Osteocyte (in vitro differentiated cells): ENCODE measurements at places on chromosomes 6 and 20. TPM values are rescaled to one million over a fixed set of nuclear protein-coding genes. Genes with fewer than 3 reads are reported as not detected.

The EYA2 gene
- not detected in 2 replicates for total RNA-seq

The FOXP4 gene
- 24.7 and 26.9 TPM in 2 replicates for total RNA-seq

- H3K4me1 ChIP-seq = peaks cover 7% of the 10 kb centered on the region
- no peak overlapping the region for H3K4me3 ChIP-seq
- no peak overlapping the region for H3K27ac ChIP-seq
- no peak for DNase-seq
These were observed 3.8 kb upstream of the ENTPD6 start for GRCh38 chr20:25191689-25192088.

DNA sequence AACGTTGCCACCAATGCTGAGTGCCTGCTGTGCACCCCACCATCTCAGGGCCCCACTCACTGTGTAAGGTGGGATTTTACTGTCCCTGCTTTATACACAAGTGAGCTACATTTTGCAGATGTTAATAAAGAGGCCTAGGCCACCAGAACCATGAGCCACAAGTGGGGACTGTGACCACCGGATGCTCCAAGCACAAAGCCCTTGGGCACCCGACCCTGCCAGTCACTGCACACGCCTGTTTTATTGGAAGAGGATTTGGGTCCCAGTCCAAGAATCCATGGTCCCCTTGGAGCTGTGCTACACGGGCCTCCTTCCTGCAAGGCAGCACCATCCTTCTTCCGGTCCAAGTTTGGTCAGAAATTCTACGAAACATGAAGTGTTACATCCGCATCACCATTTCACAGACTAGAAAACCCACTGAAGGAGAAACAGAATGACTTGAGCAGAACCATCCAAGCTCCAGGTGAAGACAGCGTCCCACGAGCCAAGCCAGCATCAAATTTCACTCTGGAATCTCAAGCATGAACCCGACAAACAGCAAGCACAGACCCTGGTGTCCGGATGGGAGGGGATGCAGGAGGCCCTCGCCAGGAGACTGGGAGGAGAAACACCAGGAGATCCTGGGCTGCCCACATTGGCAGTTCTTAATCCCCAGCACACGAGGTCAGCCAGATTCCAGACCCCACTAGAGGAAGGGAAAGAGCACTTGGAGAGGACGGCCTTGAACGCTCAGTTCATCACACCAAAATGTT, 226.9 kb downstream of the DLL1 start:
- H3K4me3 ChIP-seq = no peak overlapping the region
- DNase-seq = peak; percentile 64
- H3K27me3 ChIP-seq = no peaks in the 10 kb centered on the region
- no peaks in the 10 kb centered on the region for H3K36me3 ChIP-seq
- H3K4me1 ChIP-seq = no peaks in the 10 kb centered on the region
- H3K27ac ChIP-seq = no peak overlapping the region

DNA sequence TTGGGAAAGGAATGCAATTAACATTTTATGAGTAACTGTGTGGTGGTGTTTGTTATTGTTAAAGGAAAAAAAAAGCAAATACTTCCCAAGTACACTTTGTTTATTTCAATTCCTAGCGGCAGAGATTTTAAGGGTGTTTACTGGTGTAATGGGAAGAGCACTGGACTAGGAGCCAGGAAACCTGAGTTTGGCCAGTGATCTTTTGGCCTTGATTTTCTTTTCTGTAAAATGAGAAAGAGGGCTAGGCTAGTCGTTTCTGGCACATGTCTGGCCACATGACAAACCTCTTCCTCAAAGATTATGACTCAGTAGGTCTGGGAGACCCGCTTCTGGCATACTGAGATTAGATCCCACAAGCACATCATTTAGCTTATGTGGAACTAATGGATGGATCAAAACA, 428.1 kb upstream of the NOX3 start:
- H3K4me3 ChIP-seq = no peak overlapping the region
- H3K27ac ChIP-seq = no peak overlapping the region
- H3K27me3 ChIP-seq = peaks cover 2% of the 10 kb centered on the region
- H3K36me3 ChIP-seq = no peaks in the 10 kb centered on the region
- no peaks in the 10 kb centered on the region for H3K4me1 ChIP-seq
- no peak for DNase-seq

DNA sequence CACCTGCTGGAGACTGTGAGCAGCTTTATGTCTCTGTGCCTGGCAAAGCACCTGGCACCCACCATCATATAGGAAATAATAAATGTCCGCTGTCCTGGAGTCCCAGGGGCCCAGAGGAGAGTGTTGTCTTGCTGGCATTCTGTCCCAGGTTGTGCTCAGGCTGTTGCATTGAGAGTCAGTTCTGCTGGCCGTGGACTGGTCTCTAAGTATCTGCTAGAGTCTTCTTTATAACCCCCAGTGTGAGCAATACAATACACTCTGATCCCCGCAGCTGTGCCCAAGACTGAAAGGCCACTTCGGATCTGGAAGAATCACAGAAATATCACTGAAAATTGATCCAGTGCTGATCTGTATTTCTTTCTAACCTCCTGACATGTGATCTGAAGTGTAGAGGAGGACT, 38.3 kb upstream of the HINT3 start:
- peaks cover 44% of the 10 kb centered on the region for H3K4me1 ChIP-seq
- DNase-seq = no peak
- H3K27me3 ChIP-seq = no peaks in the 10 kb centered on the region
- peaks cover 45% of the 10 kb centered on the region for H3K36me3 ChIP-seq
- H3K4me3 ChIP-seq = no peak overlapping the region

DNA sequence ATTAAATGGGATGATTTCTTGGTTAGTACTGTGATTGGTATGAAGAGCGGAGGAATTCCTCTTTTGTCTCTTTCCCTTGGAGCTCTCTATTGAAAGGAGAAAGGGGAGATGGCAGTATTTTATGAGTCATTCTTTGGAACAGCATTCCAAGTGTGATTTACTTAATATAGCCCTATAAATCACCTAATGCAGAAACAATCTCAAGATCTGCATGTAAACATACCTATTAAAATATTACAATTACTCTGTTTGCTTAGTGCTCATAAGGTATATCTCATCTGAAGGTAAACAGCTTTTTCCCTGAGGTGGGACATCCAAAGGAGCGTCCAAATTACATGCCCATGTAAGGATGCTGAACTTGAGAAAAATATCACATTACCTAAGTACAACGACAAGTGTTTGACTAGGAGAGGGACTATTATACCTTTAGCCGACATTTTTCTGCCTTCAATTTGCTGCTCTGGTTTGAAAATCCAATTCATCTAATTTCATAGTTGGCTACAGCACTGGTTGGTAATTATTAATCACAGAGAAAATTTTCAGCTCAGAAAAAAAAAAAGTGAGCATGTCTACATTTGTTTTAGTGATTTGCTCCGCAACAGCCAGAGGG, 229.0 kb downstream of the FOXC1 start:
- H3K4me1 ChIP-seq = peaks cover 48% of the 10 kb centered on the region
- H3K4me3 ChIP-seq = no peak overlapping the region
- DNase-seq = no peak

- H3K27me3 ChIP-seq = no peaks in the 10 kb centered on the region
- H3K4me1 ChIP-seq = peaks cover 27% of the 10 kb centered on the region
- no peaks in the 10 kb centered on the region for H3K36me3 ChIP-seq
- no peak overlapping the region for H3K27ac ChIP-seq
- no peak for DNase-seq
- H3K4me3 ChIP-seq = no peak overlapping the region
These were observed 49.8 kb downstream of the FRK start for GRCh38 chr6:116010790-116011401.

GRCh38 chr6:148479497-148479896, 136.9 kb downstream of the SASH1 start:
- peaks cover 54% of the 10 kb centered on the region for H3K36me3 ChIP-seq
- peaks cover 6% of the 10 kb centered on the region for H3K4me1 ChIP-seq
- no peaks in the 10 kb centered on the region for H3K27me3 ChIP-seq
- H3K4me3 ChIP-seq = no peak overlapping the region
- no peak overlapping the region for H3K27ac ChIP-seq

DNA sequence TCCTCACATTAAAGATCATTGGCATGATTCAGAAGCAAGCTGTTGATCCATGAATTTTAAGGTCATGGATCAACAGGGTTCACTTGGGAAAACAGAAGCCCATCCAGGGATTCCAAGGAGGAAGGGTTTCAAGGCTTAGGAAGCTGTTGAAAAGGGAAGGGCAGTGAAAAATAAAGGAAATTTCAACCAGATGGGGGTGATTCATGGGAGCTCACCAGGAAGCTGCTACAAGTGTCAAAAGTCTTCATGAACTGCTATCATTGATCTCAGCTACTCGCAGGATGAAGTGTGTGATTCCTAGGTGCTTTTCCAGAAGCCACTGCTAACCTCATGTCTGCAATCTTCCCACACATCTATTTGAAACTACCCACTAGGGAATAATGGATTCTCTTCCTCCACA, 26.2 kb downstream of the ADTRP start:
- peaks cover 8% of the 10 kb centered on the region for H3K36me3 ChIP-seq
- peak overlapping the region; percentile 53 for H3K27ac ChIP-seq
- H3K27me3 ChIP-seq = no peaks in the 10 kb centered on the region
- H3K4me1 ChIP-seq = peaks cover 2% of the 10 kb centered on the region
- no peak overlapping the region for H3K4me3 ChIP-seq
- DNase-seq = no peak

GRCh38 chr20:57388953-57389694, 2.1 kb upstream of the RBM38 start:
- peaks cover 4% of the 10 kb centered on the region for H3K36me3 ChIP-seq
- peaks cover 29% of the 10 kb centered on the region for H3K4me1 ChIP-seq
- DNase-seq = no peak
- H3K27ac ChIP-seq = no peak overlapping the region

DNA sequence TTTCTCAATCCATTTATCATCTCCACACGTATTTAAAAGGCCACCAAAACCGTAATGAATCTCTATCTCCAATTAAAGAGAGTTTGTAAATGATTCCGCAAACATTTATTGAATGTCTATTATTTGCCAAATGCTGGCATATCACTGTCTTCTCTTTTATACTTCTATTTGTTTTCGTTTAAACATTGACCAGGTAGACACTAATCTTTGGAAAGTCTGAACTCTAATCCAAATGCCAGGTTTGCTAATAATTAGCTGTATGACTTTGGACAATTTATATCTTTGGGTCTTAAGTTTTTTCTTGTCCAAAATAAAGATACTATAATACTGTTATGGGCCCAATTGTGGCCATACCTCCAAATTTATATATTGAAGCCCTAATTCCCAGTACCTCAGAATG, 299.2 kb upstream of the TBX18 start:
- no peaks in the 10 kb centered on the region for H3K27me3 ChIP-seq

- no peak for DNase-seq
- H3K36me3 ChIP-seq = peaks cover 13% of the 10 kb centered on the region
- H3K27me3 ChIP-seq = no peaks in the 10 kb centered on the region
- peaks cover 39% of the 10 kb centered on the region for H3K4me1 ChIP-seq
- H3K27ac ChIP-seq = no peak overlapping the region
- H3K4me3 ChIP-seq = no peak overlapping the region
These were observed 215.0 kb downstream of the THBS2 start for GRCh38 chr6:169038691-169039090.

DNA sequence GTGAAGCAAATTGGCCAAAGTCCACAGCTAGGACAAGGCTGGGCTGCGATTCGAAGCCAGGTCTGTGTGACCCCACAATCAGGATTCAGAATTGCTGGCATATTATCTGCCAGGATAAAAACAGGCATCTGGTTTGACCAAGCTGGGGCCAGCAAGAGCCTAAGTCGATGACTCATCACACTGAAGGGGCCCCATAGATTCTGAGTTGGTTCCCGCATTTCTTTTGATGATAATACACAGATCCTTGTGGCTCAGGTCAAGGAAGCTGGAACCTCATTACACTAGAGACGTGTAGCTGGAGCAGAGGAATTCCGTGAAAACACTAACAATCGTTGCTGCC, 6.5 kb downstream of the KCNB1 start:
- peaks cover 29% of the 10 kb centered on the region for H3K27me3 ChIP-seq
- no peak overlapping the region for H3K4me3 ChIP-seq

DNA sequence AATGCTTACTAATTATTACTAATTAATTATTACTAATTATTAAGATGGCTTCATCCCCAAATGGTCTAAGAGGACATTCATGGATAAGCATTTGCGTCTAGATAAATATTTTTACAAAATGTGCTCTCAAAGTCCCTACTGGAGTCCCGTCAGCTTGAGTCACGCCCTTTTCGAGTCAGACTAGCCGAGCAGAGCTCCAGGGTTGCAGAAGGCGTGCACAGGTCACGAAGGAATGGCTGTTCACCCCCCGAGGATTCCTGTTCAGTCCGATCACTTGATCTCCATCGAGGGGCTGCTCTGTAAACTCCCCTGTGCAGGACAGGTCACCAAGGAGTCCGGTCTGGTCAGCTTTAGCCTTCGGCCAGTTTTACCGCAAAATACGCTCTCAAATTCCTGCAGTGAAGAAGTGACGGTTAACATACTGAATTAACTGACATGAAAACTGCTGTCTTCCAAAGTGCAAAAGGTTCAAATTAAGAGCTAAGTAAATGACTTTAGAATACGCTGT, 19.9 kb downstream of the TCFL5 start:
- DNase-seq = no peak
- H3K36me3 ChIP-seq = peaks cover 12% of the 10 kb centered on the region
- H3K27ac ChIP-seq = no peak overlapping the region
- peaks cover 1% of the 10 kb centered on the region for H3K4me1 ChIP-seq
- no peaks in the 10 kb centered on the region for H3K27me3 ChIP-seq
- H3K4me3 ChIP-seq = no peak overlapping the region

- DNase-seq = no peak
- peaks cover 10% of the 10 kb centered on the region for H3K4me1 ChIP-seq
- no peaks in the 10 kb centered on the region for H3K36me3 ChIP-seq
- H3K4me3 ChIP-seq = no peak overlapping the region
- H3K27ac ChIP-seq = no peak overlapping the region
These were observed 93.1 kb downstream of the BMP5 start for GRCh38 chr6:55782275-55782674.

DNA sequence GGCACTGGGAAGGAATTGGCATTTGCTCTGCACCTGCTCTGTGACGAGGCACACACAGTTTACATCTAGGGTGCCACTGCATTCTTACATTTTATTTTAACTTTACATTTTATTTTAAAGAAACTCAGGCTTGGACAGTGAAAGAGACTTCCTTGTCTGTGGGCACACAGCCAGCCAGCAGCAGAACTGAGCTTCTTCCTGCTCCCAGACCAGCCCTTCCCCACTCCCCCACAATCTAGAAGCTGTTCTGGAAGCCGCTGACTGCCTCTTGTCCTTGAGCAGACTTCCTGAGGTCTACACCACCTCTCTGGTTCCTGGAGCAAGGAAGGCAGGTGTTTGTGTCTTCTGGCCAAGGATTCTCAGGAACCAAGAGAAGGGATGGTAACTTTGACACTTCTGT, 27.9 kb upstream of the CD93 start:
- H3K4me1 ChIP-seq = peaks cover 31% of the 10 kb centered on the region
- DNase-seq = no peak
- H3K27ac ChIP-seq = no peak overlapping the region
- no peaks in the 10 kb centered on the region for H3K36me3 ChIP-seq

DNA sequence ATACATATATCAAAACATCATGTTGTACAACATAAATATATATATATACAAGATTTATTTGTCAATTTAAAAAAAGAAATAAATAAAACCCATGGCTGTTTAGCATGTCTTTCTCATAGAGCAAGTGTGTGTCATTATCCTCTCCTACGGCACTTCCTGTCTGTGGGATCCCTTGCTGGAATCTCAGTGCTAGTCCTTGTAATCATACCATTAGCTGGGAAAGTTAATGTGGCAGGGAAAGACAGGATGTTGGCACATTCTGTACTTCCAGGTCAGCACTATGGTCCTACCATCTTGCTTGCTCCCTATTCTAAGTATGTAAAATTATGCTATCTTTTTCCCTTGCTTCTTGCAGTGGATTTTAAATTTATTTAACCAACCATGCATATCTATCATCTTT, 9.5 kb upstream of the SLC17A3 start:
- peaks cover 9% of the 10 kb centered on the region for H3K4me1 ChIP-seq
- H3K27me3 ChIP-seq = peaks cover 12% of the 10 kb centered on the region
- no peaks in the 10 kb centered on the region for H3K36me3 ChIP-seq
- H3K4me3 ChIP-seq = no peak overlapping the region
